ENCODE measurements at places on chromosomes 12 and 14. TPM values are rescaled to one million over a fixed set of nuclear protein-coding genes. Genes with fewer than 3 reads are reported as not detected.
A peak's percentile ranks its signal among the peaks of the same experiment; 100 is the strongest.

- peaks cover 7% of the 10 kb centered on the region for H3K36me3 ChIP-seq
- H3K27ac ChIP-seq: peak within 1 kb of the TSS; percentile 10
- peak within 1 kb of the TSS; percentile 24 for H3K4me3 ChIP-seq
- peaks cover 14% of the 10 kb centered on the region for H3K4me1 ChIP-seq
- H3K27me3 ChIP-seq: no peaks in the 10 kb centered on the region
- DNase-seq: no peak
These were observed at the start of gene CLEC2D for GRCh38 chr12:9669534-9669933. Gene CLEC2D, plus strand, starts transcription at chr12:9669713. Its CDS starts 22 bp downstream, at chr12:9669735.

DNA sequence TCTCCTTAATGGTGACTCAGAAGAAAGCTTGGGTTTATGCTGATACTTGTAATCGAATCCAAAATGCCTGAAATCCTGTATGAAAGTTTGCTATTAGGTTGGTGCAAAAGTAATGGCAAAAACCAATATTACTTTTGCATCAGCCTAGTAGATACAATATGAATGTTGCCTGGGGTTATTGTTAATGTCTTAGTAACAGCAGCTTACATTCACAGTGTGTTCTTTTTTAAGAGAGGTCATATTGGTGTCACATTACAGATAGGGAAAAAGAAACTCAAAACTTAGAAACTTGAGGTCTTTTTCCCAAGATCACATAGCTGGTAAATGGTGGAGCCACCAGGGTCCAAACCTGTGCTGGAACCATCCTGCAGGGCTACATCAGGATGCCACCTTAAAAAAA lies 25.2 kb downstream of the SRGAP1 start:
- H3K36me3 ChIP-seq: no peaks in the 10 kb centered on the region
- H3K27ac ChIP-seq: no peak overlapping the region
- no peaks in the 10 kb centered on the region for H3K4me1 ChIP-seq
- H3K27me3 ChIP-seq: no peaks in the 10 kb centered on the region
- DNase-seq: no peak

- H3K27ac ChIP-seq: no peak overlapping the region
- H3K27me3 ChIP-seq: no peaks in the 10 kb centered on the region
- peaks cover 7% of the 10 kb centered on the region for H3K4me1 ChIP-seq
- DNase-seq: peak; percentile 51
These were observed 59.0 kb downstream of the FAR2 start for GRCh38 chr12:29208060-29208459.

GRCh38 chr14:49849213-49849847 lies 3.3 kb downstream of the NEMF start:
- H3K27ac ChIP-seq: no peak overlapping the region
- H3K36me3 ChIP-seq: peaks cover 66% of the 10 kb centered on the region
- no peaks in the 10 kb centered on the region for H3K27me3 ChIP-seq
- DNase-seq: no peak
- H3K4me3 ChIP-seq: no peak overlapping the region

DNA sequence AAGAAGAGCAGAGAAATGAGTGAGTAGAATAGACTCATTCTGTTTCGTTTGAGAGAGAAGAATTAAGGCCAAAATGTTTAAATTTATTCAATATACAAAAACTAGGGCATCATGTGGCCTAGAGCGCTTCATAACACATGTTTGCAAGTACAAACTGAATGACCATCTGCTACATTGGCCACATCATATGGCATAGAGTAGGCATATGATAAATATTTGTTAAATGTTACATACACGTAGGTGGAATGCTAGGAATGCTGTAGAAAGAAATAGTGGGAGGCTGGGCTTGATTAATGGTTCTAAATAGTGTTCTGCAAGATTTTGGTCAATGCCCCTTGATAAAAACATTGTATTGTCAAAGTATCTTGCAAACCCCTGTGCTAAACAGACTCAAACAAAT lies 10.8 kb downstream of the MGP start:
- no peak overlapping the region for H3K4me3 ChIP-seq
- no peak overlapping the region for H3K27ac ChIP-seq
- no peak for DNase-seq
- no peaks in the 10 kb centered on the region for H3K4me1 ChIP-seq
- H3K27me3 ChIP-seq: no peaks in the 10 kb centered on the region
- no peaks in the 10 kb centered on the region for H3K36me3 ChIP-seq

DNA sequence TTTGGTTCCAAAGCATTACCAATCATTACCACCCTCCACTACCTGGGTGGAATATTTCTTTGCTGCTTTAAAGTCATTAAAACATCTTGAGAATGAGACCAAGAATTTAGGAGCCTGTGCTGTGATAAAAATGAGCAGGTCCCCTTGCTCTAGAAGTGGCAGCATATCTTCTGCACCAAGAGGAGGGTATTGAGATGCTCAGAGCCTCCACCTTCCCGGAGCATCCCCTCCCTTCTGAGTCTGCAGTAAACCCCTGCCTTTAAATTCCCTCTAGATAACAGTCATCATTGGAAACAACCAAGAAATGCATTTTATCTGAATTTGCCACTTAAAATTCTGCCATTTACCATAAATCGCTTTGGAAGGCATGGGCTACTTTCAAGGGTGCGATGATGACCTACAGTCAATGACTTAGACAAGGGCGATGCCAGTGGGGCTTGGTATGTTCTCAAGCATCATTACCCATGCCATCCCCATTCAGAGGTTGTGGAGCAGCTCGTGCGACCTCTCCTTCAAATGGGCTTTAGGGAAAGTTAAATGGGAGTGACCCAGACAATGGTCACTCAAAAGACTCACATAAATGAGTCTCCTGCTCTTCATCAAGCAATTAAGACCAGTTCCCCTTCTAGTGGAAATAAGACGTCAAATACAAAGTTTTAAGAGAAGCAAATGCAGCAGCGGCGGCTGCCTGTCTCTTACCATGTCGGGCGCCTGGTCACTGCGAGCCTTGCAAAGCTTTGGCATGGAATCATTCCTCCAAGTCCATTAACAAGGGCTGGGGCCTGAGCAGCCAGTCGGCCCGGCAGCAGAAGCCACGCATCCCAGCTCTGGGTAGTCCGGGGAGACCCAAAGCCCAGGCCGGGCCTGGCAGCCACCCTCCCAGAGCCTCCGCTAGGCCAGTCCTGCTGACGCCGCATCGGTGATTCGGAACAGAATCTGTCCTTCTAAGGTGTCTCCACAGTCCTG lies 334.5 kb downstream of the TMEM121 start:
- H3K36me3 ChIP-seq: no peaks in the 10 kb centered on the region
- H3K27ac ChIP-seq: no peak overlapping the region
- no peaks in the 10 kb centered on the region for H3K4me1 ChIP-seq

DNA sequence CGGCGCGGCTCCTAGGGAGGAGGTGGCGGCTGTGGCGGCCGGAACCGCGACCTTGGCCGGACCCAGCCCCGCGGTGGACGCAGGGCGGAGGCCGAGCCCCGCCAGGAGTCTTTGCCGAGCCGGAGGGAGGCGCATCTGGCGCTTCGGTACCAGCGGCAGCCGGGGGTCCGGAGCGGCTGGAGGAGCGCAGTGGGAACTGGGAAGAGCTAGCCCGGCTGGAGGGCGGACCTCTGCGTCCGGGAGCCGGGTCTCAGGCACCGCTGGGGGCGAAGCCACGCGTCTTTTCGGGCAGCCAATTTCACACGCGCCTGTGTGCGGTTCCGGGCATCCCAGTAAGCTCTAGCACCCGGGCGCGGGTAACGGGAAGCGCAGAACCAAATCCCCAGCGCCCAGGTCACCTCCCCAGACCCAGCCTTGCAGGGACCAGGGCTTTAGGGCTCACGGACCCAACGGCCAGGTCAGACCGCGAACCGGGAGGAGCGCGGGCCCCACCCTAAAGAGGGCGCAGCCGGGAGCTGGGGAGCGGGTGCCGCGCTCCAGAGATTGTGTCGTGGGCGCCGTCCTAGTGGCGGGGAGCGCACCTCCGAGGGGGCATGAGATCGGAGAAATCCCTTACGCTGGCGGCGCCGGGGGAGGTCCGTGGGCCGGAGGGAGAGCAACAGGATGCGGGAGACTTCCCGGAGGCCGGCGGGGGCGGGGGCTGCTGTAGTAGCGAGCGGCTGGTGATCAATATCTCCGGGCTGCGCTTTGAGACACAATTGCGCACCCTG lies 89.4 kb downstream of the GALNT8 start:
- peak overlapping the region; percentile 40 for H3K4me3 ChIP-seq
- no peak for DNase-seq
- peaks cover 13% of the 10 kb centered on the region for H3K4me1 ChIP-seq
- no peak overlapping the region for H3K27ac ChIP-seq
- no peaks in the 10 kb centered on the region for H3K36me3 ChIP-seq
- H3K27me3 ChIP-seq: peaks cover 48% of the 10 kb centered on the region

- DNase-seq: no peak
- peaks cover 20% of the 10 kb centered on the region for H3K4me1 ChIP-seq
- peaks cover 64% of the 10 kb centered on the region for H3K27me3 ChIP-seq
- no peak overlapping the region for H3K4me3 ChIP-seq
- no peaks in the 10 kb centered on the region for H3K36me3 ChIP-seq
- H3K27ac ChIP-seq: no peak overlapping the region
These were observed 4.9 kb downstream of the PTHLH start for GRCh38 chr12:27967551-27968054.

DNA sequence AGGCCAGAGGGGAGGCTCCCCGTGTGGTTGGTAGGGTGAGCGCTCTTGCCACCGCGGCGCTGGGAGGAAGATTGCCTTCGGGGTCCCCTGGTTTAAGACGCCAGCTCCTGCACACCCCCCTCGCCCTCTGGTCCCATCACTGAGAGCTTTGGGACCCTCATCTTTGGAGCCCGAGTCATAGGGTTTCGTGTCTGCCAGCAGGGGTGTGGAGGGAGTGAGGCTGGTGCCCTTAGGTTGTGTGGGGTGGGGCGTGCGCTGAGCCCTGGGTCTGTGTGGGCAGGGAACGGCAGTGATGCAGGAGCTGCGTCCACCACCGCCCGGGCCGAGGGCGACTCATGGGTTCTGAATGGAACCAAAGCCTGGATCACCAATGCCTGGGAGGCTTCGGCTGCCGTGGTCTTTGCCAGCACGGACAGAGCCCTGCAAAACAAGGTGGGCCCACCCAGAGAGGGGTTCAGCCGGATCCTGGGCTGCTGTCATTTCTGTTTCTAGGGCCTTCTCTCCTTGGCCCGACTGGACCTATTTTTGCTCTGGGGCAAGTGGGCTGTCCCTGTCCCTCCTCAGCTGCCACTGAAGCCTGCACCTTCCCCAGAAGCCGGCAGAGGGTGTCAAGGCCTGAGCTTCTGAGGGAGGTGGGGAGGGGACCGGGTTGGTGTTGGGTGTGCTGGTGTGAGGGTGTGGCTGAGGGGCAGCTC lies 12.1 kb downstream of the ACADS start:
- no peaks in the 10 kb centered on the region for H3K4me1 ChIP-seq
- H3K36me3 ChIP-seq: peaks cover 21% of the 10 kb centered on the region
- no peaks in the 10 kb centered on the region for H3K27me3 ChIP-seq

DNA sequence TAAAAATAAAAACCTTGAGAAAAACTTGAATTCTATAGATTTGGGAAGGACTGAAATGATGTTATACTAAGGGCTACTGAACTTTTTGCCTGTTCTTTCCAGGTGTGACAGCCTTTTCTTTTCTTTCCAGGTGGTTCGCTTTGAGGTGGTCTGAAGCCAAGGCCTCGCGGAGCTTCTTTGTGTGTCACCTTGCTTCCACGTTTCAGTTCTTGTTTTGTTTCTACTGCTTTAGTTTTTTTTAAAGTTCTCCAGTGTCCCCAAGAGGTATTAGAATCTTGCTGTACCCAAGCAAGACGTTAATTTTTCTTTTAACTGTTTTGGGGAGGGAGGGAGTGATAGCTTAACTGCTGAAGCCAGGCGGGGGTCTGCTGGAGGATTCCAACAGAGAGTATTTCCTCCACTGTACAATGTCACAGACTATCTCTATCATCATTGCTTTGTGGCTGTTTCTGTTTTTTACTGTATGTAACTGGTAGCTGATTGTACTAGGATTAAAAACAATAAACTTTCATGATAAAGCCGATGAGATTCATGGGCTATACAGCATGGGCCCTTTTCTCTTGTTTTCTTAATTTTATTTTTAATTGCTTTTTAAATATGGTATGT lies 40.2 kb downstream of the PROX2 start:
- no peak overlapping the region for H3K27ac ChIP-seq
- H3K27me3 ChIP-seq: no peaks in the 10 kb centered on the region
- H3K4me1 ChIP-seq: peaks cover 17% of the 10 kb centered on the region
- H3K4me3 ChIP-seq: no peak overlapping the region
- DNase-seq: no peak

- H3K27me3 ChIP-seq: no peaks in the 10 kb centered on the region
- no peaks in the 10 kb centered on the region for H3K4me1 ChIP-seq
- H3K27ac ChIP-seq: no peak overlapping the region
- no peak for DNase-seq
- H3K4me3 ChIP-seq: no peak overlapping the region
- H3K36me3 ChIP-seq: no peaks in the 10 kb centered on the region
These were observed 26.0 kb upstream of the TESC start for GRCh38 chr12:117125272-117125613.

- no peaks in the 10 kb centered on the region for H3K36me3 ChIP-seq
- no peak overlapping the region for H3K27ac ChIP-seq
- H3K4me3 ChIP-seq: no peak overlapping the region
- no peak for DNase-seq
These were observed 21.1 kb downstream of the BEGAIN start for GRCh38 chr14:100566119-100566518.

GRCh38 chr12:12788675-12789368 lies 3.4 kb downstream of the APOLD1 start:
- peak overlapping the region; percentile 89 for H3K27ac ChIP-seq
- H3K4me3 ChIP-seq: no peak overlapping the region
- H3K27me3 ChIP-seq: no peaks in the 10 kb centered on the region
- no peak for DNase-seq
- peaks cover 28% of the 10 kb centered on the region for H3K4me1 ChIP-seq
- H3K36me3 ChIP-seq: no peaks in the 10 kb centered on the region

DNA sequence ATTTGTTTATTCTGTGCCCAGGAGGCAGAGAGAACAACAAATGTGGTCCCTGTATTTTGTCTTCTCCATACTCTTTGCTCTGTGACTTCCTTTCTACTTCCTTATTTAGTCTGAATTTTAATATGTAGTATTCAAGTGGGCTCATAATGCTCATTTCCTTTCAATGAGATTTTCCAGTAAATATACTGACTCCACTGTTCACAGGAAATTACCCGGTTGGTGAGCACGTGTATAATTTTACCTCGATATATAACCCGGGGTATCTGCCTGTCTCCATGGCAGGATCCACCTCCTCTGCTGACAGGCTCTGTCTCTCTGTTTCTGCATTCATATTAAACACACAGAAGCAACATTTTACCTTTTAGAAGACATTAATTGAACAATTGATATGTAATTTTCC lies 166.0 kb downstream of the SLC38A4 start:
- H3K36me3 ChIP-seq: no peaks in the 10 kb centered on the region
- H3K27ac ChIP-seq: peak overlapping the region; percentile 50
- peaks cover 33% of the 10 kb centered on the region for H3K4me1 ChIP-seq
- DNase-seq: no peak
- no peaks in the 10 kb centered on the region for H3K27me3 ChIP-seq
- H3K4me3 ChIP-seq: no peak overlapping the region

GRCh38 chr14:102279282-102279681 lies 25.7 kb downstream of the MOK start:
- no peak overlapping the region for H3K4me3 ChIP-seq
- no peaks in the 10 kb centered on the region for H3K27me3 ChIP-seq
- peaks cover 8% of the 10 kb centered on the region for H3K36me3 ChIP-seq
- no peak for DNase-seq

GRCh38 chr14:72503271-72503670 lies 390.6 kb downstream of the DPF3 start:
- no peaks in the 10 kb centered on the region for H3K4me1 ChIP-seq
- no peak for DNase-seq
- H3K4me3 ChIP-seq: no peak overlapping the region
- no peaks in the 10 kb centered on the region for H3K27me3 ChIP-seq

The ART4 gene
- 3.7 TPM for total RNA-seq

The AKAP3 gene
- total RNA-seq: 3.2 TPM

The GMFB gene
- total RNA-seq: 41.4 TPM

The BEGAIN gene
- 1.3 TPM for total RNA-seq

The C14orf119 gene
- total RNA-seq: 53.3 TPM
